ENCODE measurements at places on chromosomes 5 and 9. TPM values are rescaled to one million over a fixed set of nuclear protein-coding genes. Genes with fewer than 3 reads are reported as not detected.
A peak's percentile ranks its signal among the peaks of the same experiment; 100 is the strongest.

GRCh38 chr5:78058625-78059024, 235.9 kb downstream of the AP3B1 start:
- no peak for DNase-seq

ZNF367 gene
- 4.3 TPM for total RNA-seq

NEUROG1 gene
- not detected for total RNA-seq

FAM219A gene
- 20.6 TPM for total RNA-seq

CCDC183 gene
- total RNA-seq = 1.5 TPM

DNA sequence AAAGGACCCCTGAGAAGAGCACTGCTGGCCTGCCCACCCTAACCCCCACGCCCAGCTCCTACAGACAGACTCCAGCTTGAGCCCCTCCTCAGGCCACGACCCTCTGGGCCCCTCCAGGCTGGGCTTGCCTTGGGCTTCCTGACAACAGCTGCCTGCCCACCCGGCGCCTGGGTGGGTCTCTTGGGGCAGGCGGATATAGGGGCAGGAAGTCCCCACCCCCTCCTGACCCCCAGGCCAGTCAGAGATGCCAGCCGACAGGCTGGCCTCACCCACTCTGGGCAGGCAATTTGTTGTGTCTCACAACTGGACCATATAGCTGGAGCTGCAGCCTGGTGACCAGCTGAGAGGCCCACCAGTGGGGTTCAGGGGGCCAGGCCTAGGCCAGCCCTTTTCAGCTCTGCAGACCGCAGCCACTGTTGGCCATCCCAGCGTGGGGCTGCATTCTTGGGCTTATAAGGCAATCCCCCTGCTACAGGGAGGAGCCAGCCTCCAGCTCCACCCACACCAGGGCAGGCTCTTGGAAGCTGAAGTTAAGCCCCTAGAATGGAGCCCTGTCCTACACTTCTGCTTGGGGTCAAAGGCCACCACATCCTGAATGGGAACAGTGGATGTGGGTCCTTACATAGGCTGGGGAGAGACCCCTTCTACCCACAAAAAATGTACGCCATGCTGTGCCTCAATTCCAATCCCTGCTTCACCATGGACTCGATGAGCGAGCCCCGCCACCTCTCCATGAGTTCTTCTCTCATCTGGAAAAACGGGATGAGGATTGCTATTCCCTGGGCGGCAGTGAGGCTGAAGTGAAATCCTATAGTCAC, 2.0 kb downstream of the PDLIM7 start:
- DNase-seq = peak; percentile 75

DNA sequence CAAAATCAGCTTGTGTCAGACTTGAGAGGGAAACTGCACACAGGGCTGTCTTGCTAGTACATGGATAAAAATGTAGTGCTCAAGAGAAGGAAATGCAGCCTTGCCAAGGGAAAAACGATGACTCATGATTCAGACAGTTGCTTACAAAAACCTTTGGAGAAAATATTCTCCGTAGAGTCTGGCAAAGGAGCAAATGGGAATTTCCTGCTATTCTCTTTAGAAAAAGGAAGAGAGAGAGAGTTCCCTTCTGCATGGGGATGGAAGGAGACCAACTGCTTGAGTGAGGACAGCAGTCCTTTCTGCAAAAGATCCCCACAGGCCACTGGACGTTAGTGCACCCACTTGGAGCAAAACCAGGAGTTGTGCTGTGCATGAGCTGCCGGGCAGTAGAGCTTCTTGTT, 7.6 kb downstream of the IFNB1 start:
- peak; percentile 41 for DNase-seq

GRCh38 chr5:120507800-120508463, 43.8 kb downstream of the PRR16 start:
- no peak for DNase-seq
